ENCODE measurements at places on chromosomes 1 and 21. TPM values are rescaled to one million over a fixed set of nuclear protein-coding genes. Genes with fewer than 3 reads are reported as not detected.

DNA sequence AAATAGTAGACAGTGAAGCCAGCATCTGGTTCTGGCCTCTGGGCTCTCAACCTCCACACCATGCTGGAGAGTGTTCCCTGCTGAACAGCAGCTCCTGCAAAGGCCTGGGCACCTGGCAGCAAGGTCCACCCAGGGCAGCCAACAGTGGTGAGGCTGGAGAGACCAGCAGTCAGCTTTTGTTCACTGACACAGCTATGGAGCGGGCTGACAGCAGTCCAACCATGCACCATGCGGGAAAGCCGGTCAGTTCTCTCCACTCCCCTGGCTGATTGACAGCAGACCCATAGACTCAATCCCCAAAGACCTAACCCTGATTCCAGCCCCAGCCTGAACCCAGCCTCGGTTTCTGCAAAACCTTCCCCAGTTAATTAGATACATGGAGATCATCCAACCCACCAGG, 49.0 kb downstream of the KLHDC7A start:
- DNase-seq = no peak
- H3K4me1 ChIP-seq = no peaks in the 10 kb centered on the region
- no peak overlapping the region for H3K27ac ChIP-seq
- H3K36me3 ChIP-seq = no peaks in the 10 kb centered on the region
- H3K4me3 ChIP-seq = no peak overlapping the region

Gene OR2T33
- total RNA-seq = not detected

Gene NUP210L
- total RNA-seq = 0.29 TPM

Gene SLC6A17
- not detected for total RNA-seq

Gene HSPG2
- total RNA-seq = 206 TPM

DNA sequence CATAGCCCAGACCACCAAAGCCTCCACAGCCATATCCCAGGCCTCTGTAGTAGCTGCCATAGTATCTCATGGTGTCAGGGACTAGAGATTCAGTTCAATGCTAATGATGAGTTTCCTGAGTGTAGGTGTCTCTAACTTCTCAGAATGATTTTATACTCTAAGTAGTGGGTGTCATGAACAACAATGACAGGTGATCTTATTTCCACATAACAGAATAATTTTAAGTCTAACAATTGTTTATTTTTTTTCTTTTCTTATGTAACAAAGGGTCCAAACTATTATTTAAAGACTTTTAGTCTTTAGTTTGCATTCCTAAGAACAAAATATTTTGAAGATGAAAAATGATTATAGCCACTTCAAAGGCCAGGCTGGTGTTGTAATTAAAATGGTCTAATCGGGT, at the start of gene KRTAP19-6:
TSS of gene KRTAP19-6 (minus strand) at position 101 of the 400 bp plus-strand sequence. CDS start at position 70, 31 bp downstream.
- no peak within 1 kb of the TSS for H3K27ac ChIP-seq
- H3K36me3 ChIP-seq = no peaks in the 10 kb centered on the region
- DNase-seq = no peak

- H3K27ac ChIP-seq = peak overlapping the region; percentile 11
- H3K27me3 ChIP-seq = no peaks in the 10 kb centered on the region
- peaks cover 74% of the 10 kb centered on the region for H3K36me3 ChIP-seq
Observed at GRCh38 chr1:26771285-26771642, 16.5 kb upstream of the PIGV start.

DNA sequence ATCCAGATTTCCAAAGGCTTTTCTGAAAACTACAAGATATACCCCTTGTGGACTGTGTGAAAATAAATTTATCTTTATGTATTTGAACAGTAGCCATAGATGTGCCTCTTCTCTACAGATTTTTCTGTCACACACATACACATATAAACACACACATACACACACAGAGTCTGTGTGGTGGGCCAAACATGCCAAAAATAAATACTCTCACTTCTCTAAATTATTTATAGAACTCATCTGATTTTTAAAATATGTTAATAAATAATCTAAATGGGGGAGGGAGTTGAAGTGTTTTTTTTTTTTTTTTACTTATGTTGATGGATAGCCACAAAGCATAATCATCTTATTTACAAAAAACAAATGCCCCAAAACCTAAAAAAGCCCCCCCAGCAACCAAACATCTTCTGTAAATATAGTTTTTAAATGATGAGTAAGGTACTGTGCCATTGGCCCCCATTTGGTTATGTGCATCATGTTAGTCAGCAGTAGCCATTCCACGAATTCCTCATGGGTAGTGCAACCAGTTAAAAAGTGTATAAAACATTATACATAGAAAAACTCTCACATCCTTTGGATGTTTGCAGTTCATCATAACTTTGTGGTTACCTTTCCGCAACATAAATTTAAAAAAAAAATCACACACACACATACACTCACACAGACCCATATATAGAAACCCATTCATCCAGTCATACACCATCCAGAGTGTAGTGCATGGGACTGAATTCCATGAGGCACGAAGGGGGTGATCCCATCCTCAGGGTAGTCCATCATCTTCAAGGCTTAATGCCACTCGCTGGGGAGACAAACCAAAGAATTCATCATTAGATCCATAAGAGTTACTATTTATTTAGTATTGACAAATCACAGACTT, 8.2 kb upstream of the MAGOH start:
- no peak overlapping the region for H3K27ac ChIP-seq
- no peak for DNase-seq
- no peak overlapping the region for H3K4me3 ChIP-seq
- H3K36me3 ChIP-seq = no peaks in the 10 kb centered on the region
- no peaks in the 10 kb centered on the region for H3K27me3 ChIP-seq

GRCh38 chr1:55981010-55981650, 598.2 kb downstream of the PLPP3 start:
- H3K4me3 ChIP-seq = no peak overlapping the region
- DNase-seq = no peak
- no peaks in the 10 kb centered on the region for H3K4me1 ChIP-seq
- no peaks in the 10 kb centered on the region for H3K27me3 ChIP-seq
- H3K27ac ChIP-seq = no peak overlapping the region

Gene PAQR6
- 7.1 TPM for total RNA-seq

GRCh38 chr1:110260194-110260593, 50.1 kb downstream of the KCNC4 start:
- H3K4me1 ChIP-seq = peaks cover 5% of the 10 kb centered on the region
- H3K4me3 ChIP-seq = no peak overlapping the region
- no peak overlapping the region for H3K27ac ChIP-seq
- DNase-seq = no peak

DNA sequence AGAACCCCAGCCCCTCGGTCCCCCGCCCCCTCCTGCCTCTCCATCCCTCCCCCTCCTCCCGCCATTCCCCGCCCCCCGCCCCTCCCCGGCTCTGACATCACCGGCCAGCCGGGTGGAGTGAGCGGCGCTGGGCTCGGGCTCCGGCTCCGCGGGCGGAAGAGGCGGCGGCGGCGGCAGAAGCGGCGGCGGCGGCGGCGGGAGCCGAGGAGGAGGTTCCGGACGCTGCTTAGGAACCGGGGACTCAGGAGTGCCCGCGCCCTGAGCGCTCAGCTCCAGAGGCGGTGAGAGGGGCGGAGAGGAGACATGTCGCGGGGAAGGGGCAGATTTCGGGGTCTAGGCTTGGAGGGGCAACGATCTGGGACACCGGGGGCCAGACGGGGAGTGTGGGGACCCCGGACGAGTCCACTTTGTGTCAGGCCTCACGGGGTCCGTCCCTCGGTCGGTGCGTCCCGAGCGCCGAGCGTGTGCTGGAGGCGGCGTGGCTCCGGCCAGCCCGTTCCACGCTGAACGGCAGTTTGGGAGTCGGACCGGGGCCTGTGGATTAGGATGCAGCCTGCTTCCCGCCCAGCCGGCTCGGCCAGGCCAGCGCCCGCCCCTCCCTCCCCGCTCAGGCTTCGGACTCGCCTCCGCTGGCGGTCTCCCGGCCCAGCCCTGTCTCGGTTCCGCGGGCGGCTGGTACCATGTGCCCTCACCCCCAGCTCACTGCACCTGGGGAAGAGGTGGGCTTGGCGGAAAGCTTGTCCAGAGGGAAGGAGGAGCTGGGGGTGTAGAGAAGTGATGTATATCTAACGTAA, at the start of gene PEA15:
TSS of gene PEA15 (plus strand) at position 143 of the 794 bp plus-strand sequence. CDS start 6,161 bp downstream, outside the sequence.
- no peaks in the 10 kb centered on the region for H3K27me3 ChIP-seq
- H3K4me1 ChIP-seq = peaks cover 49% of the 10 kb centered on the region
- H3K36me3 ChIP-seq = no peaks in the 10 kb centered on the region
- H3K27ac ChIP-seq = peak within 1 kb of the TSS; percentile 91
- peak within 1 kb of the TSS; percentile 90 for H3K4me3 ChIP-seq

DNA sequence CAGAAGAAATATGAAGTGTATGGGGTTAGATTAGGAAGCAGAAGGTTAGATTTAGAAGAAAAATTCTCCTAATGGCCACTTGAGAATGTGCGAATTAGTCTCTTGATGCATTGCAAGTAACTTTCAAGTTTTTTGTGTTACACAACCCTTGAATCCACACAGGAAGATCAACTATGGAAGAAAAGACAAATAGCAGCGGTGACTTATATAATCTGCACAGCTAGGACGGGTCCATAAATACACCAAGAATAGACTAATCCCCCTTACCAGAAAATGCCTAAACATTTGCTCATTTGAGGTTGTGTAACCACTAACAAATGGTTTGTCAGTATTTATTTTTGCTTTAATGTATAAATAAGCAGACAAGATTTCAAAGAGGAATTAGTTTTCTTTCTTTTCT, 182.6 kb downstream of the TGFB2 start:
- no peaks in the 10 kb centered on the region for H3K27me3 ChIP-seq
- H3K4me1 ChIP-seq = no peaks in the 10 kb centered on the region
- no peaks in the 10 kb centered on the region for H3K36me3 ChIP-seq
- DNase-seq = no peak
- H3K27ac ChIP-seq = no peak overlapping the region
- no peak overlapping the region for H3K4me3 ChIP-seq

Gene CXADR
- 19.9 TPM for total RNA-seq

DNA sequence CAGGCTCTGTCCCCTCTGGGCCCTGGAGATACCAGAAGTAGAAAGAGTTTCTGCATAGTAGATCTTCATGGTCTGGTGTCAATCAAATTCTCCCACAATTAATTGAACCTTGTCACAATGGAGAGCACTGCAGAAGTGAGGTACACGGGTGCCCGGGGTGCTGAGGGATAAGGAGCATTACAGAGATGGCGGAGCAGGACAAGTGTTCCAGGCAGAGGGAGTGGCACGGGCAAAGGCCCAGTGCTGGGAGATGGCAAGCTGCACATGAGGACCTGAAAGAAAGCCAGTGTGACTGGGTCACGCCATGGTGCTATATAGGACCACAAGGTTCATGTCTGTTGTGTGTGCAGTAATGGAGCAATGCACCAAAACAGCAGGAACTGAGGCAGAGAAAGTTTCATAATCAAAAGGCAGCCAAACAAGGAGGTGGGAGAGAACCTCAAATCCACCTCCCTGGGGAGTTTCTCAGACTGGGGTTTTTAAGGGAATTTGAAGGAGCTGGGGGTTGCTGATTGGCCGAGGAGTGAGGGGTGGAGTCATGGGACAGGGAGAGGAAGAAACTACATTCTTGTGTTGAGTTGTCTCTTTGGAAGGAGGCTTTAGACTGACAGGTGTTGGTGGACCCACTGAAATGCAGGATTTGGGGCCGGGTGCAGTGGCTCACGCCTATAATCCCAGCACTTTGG, 27.7 kb downstream of the ACOT11 start:
- DNase-seq = no peak
- H3K4me3 ChIP-seq = no peak overlapping the region
- H3K27ac ChIP-seq = no peak overlapping the region
- H3K4me1 ChIP-seq = no peaks in the 10 kb centered on the region
- H3K27me3 ChIP-seq = no peaks in the 10 kb centered on the region

DNA sequence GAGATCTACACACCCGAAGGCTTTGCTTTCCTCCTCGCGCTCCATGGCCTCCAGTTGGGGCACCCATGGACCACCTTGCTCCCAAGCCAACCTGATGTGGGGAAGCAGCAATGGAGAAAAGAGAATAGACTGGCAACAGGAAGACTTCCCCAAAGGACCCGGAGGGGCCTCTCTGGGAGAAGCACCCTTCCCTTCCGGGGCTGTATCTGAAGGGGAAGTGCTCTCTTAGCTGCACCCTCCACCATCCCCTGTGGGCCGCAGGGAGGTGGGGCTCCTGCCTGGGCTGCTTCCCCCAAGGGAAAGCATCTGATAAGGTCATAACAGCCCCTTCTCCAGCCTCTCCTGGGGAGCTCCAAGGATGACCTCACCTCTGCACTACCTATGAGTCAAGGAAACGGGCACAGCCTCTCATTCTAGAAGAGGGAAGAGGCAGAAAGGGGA, 100.2 kb downstream of the RIPK4 start:
- DNase-seq = no peak
- H3K4me1 ChIP-seq = no peaks in the 10 kb centered on the region
- no peak overlapping the region for H3K27ac ChIP-seq
- H3K27me3 ChIP-seq = no peaks in the 10 kb centered on the region

GRCh38 chr1:64405833-64406232, 64.1 kb upstream of the CACHD1 start:
- H3K27ac ChIP-seq = no peak overlapping the region
- no peaks in the 10 kb centered on the region for H3K27me3 ChIP-seq
- DNase-seq = no peak
- no peaks in the 10 kb centered on the region for H3K36me3 ChIP-seq
- H3K4me1 ChIP-seq = no peaks in the 10 kb centered on the region

Gene OR2L3
- not detected for total RNA-seq

- no peak overlapping the region for H3K4me3 ChIP-seq
- no peaks in the 10 kb centered on the region for H3K4me1 ChIP-seq
- H3K27ac ChIP-seq = no peak overlapping the region
- H3K36me3 ChIP-seq = no peaks in the 10 kb centered on the region
Observed at GRCh38 chr1:112975336-112975735, 19.3 kb upstream of the SLC16A1 start.

GRCh38 chr1:232837087-232837486, 31.9 kb downstream of the MAP10 start:
- no peaks in the 10 kb centered on the region for H3K4me1 ChIP-seq
- no peak for DNase-seq
- H3K27ac ChIP-seq = no peak overlapping the region
- H3K4me3 ChIP-seq = no peak overlapping the region

DNA sequence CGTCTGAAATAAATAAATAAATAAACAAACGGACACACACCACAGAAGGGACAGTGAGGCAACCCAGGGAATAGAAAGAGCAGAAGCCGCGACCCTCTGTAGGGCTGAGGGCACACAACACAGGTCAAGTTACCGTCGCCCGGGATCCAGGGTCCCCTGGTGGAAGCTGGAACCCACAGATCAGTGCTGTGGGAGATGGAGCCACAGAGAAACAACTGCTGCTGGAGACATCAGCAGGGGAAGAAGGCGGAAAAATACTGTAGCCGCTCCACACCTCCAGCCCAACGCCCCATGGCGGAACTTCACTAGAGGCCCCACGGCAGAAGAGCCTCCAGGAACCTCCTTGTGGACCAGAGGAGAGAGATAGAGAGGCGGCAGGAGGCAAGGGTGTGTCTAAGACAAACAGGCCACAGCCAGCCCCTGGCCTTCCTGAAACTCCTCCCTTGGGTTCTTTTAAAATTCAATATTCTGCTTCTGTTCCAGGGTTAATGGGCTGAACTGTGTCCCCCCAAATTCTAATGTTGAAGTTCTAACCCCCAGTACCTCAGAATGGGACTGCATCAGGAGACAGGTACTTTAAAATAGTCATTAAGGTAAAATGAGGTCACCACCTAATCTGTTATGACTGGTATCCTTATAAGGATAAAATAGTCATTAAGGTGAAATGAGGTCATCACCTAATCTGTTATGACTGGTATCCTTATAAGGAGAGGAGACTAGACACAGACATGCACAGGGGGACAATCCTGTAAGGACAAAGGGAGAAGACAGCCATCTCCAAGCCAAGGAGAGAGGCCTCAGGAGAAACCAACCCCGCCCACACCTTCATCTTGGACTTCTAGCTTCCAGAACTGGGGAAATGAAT, 7.7 kb upstream of the HLCS start:
- no peaks in the 10 kb centered on the region for H3K36me3 ChIP-seq
- DNase-seq = no peak
- H3K4me3 ChIP-seq = no peak overlapping the region
- H3K27ac ChIP-seq = no peak overlapping the region
- H3K4me1 ChIP-seq = peaks cover 27% of the 10 kb centered on the region
- H3K27me3 ChIP-seq = no peaks in the 10 kb centered on the region

- H3K36me3 ChIP-seq = no peaks in the 10 kb centered on the region
- peaks cover 8% of the 10 kb centered on the region for H3K4me1 ChIP-seq
- DNase-seq = no peak
- no peaks in the 10 kb centered on the region for H3K27me3 ChIP-seq
Observed at GRCh38 chr1:97895278-97895677, 25.6 kb downstream of the DPYD start.

Measured in upper lobe of left lung (tissue), 6 donors.